Panc1 (cell line): ENCODE measurements at places on chromosomes 3 and 15.

DNA sequence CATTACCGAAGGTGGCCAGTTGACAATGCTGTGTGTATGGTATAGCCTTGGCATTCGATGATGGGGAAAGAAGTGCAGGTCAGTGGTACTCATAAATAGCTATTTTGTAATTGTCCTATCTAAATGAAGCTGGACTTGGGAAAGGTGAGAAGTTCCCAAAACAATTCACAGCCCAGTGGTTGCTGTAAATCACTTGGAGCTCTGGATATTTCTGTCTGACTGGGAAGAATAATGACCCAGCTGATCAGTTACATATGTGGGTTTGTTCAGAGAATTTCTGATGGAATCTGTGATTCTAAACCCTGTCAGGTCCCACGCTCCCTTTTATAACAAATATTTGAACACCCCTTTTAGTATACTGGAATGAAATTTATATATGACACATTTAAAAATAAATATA lies 133.9 kb upstream of the PFN2 start:
- no peak for DNase-seq

- DNase-seq, result no peak
Observed at GRCh38 chr3:39125841-39126500, 18.5 kb downstream of the TTC21A start.

- DNase-seq, result no peak
Observed at GRCh38 chr3:11559816-11560633, 83.7 kb downstream of the VGLL4 start.

GRCh38 chr3:81198216-81198615 lies 563.2 kb downstream of the GBE1 start:
- no peak for DNase-seq

DNA sequence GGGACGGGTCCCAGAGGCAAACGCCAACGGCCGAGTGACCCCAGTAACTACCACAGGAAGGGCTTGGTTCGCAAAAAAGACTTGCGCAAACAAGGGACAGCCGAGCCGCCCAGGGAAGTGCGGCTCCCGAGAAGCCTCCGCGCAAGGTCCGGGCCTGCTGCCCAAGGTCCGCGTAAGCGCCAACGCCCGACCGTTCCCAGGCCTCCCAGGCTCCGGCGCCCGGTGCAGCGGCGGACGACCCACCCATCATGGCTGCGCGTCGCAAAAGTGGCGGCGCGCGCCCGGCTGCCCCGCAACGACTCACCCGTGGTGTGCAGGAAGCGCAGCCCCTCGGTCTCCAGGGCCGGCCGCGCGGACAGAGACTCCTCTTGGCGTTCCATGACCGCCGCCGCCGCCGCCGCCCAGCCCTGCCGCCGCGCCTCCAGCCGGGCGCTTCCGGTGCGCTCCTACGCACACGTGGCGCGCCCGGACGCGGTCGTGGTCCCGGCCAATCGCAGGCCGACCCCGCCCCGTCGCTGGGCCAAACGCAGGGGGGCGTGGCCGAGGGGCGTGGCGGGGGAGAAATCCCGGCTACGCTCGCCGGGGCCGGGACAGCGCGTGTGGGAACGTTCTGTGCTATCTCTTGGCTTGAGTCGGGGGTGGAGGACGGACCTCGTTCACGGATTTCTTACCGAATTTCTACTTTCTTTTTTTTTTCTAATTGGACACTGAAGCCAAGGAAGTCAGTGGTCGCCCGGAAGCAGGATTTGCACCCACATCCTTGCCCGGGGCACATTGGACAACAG lies at the start of gene SELENOS:
Gene SELENOS (minus strand): TSS at position 448 of the 785 bp plus-strand sequence. CDS start 68 bp downstream, at position 380.
- DNase-seq, result no peak
